ENCODE measurements at places on chromosomes 6 and 20.

DNA sequence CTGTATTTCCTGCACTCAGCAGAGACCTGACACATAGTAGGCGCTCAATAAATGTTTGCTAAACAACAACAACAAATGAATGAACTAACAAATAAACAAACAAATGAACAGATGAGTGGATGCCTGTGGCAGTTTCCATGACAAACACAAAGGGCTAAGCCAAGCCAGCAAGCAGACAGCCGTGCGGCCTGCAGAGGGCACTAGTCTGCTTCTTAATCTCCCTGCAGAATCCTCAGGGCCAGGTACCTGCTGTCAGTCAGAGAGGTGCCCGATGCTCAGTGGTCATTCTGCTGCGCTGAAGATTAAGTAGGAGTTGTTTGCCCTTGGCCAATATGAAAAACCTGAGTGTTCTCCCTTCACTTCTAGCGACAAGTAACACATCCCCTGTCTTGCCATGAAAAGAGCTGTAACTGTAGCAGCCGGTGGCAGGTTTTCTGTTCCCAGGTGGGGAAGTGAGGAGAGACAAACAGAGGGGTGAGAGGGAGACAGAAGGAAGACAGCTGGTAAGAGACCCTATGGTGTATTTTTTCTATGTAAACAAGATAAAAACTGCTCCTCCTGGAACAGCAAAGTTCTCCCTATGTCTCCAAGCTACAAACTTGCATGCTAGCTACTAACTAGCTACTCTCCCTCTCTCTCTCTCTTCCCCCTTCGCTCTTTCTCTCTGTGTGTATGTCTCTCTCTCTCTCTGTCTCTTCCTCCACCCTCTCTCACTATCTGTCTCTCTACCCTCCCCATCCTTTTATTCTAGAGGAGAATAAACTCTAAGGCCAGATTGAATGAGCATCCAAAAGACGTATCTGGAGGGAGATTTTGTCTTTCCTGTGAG lies at the start of gene MC3R:
Gene MC3R, plus strand, starts transcription at position 779 of the 829 bp plus-strand sequence. CDS start 112 bp downstream, outside the sequence.
- peak; percentile 30 for DNase-seq

DNA sequence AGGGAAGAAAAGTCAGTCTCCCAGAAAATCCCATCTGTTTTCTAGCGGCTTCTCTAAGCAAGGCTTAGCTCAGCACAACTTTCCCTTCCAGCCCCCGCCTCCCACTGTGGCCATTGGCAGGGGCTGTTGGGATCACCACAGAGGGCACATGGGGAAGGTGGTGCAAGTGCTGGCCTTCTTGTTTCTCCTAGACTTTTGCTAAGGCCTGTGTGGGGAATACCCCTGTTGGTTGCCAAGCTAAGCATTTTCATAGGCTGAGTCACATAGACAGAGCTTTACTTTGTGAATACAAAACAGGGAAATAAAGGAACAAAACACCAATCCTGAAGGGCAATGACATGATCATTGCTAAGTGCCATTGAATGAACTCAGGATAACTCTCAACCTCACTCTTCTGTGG lies 32.4 kb upstream of the TIAM2 start:
- DNase-seq = no peak

DNA sequence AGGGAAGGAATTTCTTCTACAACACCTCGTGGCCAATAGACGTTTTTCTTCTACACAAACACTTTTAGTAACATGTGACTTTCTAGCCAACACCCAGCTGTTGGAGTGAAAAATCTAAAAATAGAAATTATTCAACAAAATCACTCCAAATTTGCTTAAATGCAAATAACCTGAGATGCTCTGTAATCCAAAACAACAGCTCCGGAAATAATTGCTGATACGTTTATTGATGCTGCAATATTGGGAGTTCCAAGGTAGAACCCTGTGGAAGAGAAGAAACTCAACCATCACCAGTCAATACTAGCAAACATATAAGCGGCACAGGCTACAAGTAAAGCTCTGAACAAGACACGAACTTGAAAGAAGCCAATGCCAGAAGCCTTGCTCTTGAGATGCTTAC lies 230.6 kb downstream of the ALDH8A1 start:
- DNase-seq = no peak

DNA sequence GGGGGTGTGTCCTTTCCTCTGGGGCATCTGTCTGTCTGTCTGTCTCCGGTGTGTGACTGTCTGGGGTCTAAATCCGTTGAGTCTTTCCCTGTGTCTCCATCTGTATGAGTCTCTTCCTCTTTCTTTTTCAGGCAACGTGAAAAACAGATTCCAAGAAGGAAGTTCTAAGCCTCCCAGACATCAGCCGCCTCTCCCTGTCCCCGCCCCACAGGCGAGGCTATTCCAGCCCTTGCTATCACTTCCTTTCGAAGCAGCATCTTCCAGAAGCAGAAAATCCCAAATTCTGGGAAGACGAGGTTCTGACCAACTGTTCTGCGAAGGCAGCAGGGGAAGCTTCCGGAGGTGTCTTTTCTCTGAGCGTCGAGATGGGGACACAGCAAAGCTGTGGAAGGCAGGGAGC lies 34.0 kb downstream of the PMEPA1 start:
- DNase-seq = no peak

DNA sequence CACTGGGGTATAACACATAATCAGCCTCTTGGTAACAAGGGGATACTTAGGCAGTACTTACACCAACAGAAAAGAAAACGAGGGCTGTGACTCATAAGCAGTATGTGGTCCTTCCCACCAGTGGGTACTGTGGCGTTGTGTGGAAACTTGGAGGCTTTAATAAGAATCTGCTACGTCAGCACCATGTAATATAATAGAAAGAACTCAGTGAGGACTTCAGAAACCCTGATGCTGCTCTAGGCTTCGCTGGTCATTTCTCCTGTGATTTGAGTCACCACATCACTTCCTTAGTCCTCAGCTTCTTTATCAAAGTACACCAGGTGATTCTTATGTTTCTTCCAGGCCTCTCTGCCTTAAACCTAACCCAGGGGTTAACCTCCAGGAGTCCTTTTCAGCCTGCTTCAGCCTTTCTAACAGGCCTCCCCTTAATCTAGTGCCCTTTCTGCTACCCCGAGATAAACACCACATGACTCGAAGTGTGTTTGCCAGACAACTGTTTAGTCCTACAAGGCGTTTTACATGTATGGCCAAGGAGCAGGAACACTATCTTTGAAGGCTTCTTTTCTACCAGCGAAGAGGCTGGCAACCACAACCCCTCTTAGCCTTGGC lies 68.5 kb downstream of the FYN start:
- peak; percentile 86 for DNase-seq

DNA sequence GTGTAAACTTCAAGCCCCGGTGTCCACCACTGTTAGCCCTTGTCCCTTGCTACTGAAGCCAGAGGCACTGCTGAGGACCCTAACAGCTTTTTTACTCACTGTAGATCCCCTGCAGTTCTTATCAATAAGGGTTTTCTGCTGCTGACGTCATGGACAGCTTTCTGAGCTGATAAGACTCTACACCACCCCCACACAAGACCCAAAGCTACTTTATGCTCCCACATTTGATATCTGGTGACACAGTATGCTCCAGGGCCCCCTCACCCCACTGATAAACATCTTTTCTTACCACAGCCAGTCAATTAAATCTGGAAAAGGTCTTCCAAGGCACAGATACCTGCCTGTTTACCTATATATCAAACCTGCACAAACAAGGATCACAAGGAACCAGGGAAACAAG lies 65.3 kb downstream of the NUS1 start:
- no peak for DNase-seq

DNA sequence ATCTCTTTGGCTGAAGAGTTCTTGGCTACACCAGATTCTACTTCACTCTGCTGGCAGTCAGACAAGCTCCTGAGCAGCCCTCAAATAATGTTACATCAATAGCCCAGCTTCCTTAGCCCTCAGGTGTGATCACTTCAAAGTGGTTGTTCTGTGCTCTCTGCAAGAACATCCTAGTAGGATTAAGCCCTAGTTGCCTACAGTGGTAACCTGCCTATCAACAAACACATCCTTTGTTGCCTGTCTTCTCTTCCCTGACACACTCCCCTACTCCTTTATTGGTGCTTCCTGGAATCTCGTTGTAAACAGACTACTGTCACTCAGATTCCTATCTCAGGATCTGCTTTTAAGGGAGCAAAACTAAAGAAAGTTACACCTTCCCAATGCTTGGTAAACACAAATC lies 45.1 kb upstream of the TASP1 start:
- no peak for DNase-seq

DNA sequence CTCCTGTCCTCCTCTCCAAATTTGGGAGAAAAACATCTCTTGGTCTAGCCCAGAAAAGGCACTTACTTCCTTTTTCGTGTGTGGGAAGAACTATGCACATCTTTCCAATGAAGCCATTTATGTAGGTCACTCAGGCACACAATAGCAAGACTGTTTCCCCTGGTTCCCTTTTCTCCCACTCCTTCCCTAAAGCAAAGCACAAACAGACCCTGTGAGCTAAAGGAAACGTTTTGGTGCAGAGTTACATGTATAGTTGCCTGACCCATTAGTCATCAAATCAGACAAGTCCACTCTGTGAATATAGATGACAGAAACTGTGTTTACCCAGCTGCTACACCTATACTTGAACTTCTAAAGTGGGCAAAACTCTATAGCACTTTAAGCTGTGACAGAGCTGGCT lies 474.6 kb downstream of the COL12A1 start:
- DNase-seq = no peak

- DNase-seq = peak; percentile 13
Observed at GRCh38 chr6:88238065-88238464, 71.9 kb upstream of the CNR1 start.

- no peak for DNase-seq
Observed at GRCh38 chr6:78770765-78771164, 96.6 kb upstream of the IRAK1BP1 start.

DNA sequence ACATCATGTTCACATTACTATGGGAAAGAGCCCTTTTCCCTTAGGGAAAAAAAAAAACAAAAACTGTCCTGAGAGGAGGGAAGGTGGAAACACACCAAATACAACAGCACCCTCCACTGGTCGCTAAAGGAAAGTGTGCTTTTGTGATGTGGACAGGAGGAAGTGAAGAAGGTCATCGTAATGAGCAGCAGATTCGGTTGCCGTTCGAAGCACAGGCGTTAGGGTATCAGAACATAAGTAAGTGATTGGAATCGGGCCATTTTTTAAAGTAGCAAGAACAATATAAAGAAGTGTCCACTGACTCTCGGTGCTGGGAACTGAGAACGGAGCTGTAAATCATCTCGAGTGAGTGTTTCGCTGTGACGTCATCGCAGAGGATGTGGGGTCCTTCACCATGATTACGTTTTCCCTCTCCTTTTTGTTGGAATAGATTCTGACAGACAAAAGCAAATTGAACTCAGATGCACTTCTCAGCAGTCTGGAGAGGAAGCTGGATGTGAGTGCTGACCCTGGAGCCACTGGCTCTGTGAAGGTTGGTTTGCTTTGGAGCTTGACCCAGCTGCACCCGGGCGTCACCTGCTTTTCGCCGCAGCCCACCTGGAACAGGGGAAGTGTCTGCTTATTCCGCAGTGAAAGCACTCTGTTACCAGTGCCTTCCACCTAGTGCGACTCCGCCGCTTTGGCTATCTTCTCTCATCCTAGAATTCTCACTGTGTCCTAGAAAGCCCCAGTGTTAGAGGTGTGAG lies 203.6 kb upstream of the GMDS start:
- DNase-seq = peak; percentile 19

DNA sequence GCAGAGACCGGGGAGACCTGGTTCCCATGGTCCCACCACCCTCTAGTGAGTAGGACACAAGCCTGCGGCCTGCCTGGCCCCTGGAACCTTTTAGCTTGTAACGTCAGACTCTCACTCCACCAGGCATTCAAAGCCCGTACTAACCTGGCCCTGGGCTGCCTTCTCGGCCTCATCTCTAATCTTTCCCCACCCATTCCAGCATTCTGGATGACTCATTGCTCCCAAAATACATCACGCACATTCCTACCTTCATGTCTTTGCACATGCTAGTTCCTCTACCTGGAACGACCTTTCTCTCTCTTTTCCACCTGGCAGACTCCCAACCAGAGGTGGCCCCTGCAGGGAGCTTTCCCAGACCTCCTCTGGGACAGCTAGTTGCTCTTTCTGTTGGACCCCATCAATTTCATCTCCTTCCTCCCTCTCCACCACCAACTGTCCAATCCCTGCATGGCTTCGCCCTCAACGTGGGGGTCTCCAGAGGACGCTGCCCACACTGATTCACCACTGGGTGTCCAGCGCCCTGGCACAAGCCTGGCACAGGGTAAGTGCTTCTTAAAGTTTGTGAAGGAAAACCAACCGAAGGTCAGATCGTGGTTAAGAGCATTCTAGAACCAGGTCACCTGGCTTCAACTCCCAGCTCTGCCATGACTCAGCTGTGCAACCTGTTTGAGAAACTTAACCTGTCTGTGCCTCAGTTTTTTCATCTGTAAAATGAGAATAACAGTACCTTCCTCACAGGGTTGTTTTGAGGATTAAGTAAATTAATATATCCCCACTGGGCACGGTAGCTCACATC lies 35.2 kb downstream of the JPH2 start:
- DNase-seq = no peak

- no peak for DNase-seq
Observed at GRCh38 chr6:15945593-15946159, 183.2 kb upstream of the MYLIP start.

DNA sequence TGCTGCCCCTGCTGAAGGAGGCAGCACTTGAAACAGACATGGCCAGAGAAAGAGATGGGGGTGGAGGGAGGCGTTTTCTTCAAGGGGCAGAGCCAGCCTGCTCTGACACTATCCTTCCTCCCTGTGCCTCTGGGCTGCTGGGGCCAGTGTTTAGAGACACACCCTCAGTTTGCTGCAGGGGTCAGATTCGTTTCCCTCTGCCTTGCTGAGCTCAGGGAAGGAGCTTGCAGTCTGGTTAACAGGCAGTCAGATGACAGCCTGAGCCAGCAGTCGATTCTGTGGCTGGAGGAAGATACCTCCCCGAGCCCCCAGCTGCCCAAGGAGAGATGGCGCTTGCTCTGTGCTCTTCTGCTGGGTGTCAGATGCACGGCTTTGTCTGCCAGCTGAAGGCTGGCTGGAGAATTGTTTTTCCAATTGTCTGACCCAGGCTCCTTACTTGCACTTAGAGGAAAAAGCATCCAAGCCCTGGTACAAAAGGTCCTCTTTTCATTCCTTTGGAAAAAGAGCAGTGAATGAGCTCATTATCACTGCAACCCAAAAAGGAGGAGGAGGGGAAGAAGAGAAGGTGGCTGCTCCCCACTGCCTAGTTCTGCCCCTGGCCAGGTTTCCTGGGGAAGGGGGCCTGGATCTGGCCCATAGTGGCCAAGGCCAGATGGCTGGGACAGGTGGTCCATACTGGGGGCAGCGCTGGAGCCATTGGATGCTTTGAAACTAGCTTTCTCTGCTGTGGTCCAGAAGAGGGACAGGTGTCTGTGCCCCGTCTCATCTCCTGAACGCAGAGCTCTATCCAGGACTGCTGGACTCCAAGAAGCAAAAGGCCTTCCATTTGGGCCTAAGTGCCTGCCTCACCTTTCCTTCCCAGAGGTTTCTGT lies 88.2 kb downstream of the TCP11 start:
- DNase-seq = peak; percentile 3

GRCh38 chr6:35318196-35319171 lies 20.9 kb downstream of the DEF6 start:
- no peak for DNase-seq

- no peak for DNase-seq
Observed at GRCh38 chr6:131643855-131644460, 6.9 kb downstream of the ENPP3 start.

GRCh38 chr20:61352346-61353260 lies 100.5 kb downstream of the CDH4 start:
- DNase-seq = no peak

All from CD4-positive, alpha-beta T cell treated with Interleukin-21 for 1 hour (primary cell).